ENCODE measurements at places on chromosomes 2 and 18. TPM values are rescaled to one million over a fixed set of nuclear protein-coding genes. Genes with fewer than 3 reads are reported as not detected.

Gene HJURP
- total RNA-seq = 6.3 TPM

Gene TXNDC2
- total RNA-seq = not detected

Gene ABCG8
- 17.6 TPM for total RNA-seq

Gene B3GNT7
- 9.9 TPM for total RNA-seq

Gene ST6GAL2
- total RNA-seq = not detected

Gene TGFA
- 42.0 TPM for total RNA-seq

Gene PROM2
- 24.7 TPM for total RNA-seq

Gene EMILIN1
- 32.2 TPM for total RNA-seq

Gene EVX2
- not detected for total RNA-seq

Gene OR6B3
- not detected for total RNA-seq

Gene RPRM
- 0.54 TPM for total RNA-seq

Gene ANKRD30BL
- not detected for total RNA-seq

Gene FSHR
- total RNA-seq = not detected

Gene ATOH8
- total RNA-seq = 5.3 TPM

Gene MAP3K19
- not detected for total RNA-seq

All from Peyer's patch (tissue), 4 donors.